Lung (tissue), 17 donors: ENCODE measurements at places on chromosomes 1 and 21. TPM values are rescaled to one million over a fixed set of nuclear protein-coding genes. Genes with fewer than 3 reads are reported as not detected.

GRCh38 chr1:220700556-220701179 lies 10.5 kb downstream of the C1orf115 start:
- DNase-seq = peak; percentile 37
- no peaks in the 10 kb centered on the region for H3K27me3 ChIP-seq
- no peak overlapping the region for H3K27ac ChIP-seq
- no peak overlapping the region for H3K4me3 ChIP-seq
- H3K36me3 ChIP-seq = no peaks in the 10 kb centered on the region
- H3K4me1 ChIP-seq = peaks cover 4% of the 10 kb centered on the region

- DNase-seq = no peak
- no peak overlapping the region for H3K4me3 ChIP-seq
- no peak overlapping the region for H3K27ac ChIP-seq
- no peaks in the 10 kb centered on the region for H3K4me1 ChIP-seq
Observed at GRCh38 chr1:36894824-36895223, 139.5 kb downstream of the GRIK3 start.

- no peaks in the 10 kb centered on the region for H3K36me3 ChIP-seq
- no peak for DNase-seq
- H3K27me3 ChIP-seq = no peaks in the 10 kb centered on the region
- no peaks in the 10 kb centered on the region for H3K4me1 ChIP-seq
Observed at GRCh38 chr1:201353186-201353940, 24.1 kb downstream of the TNNT2 start.

DNA sequence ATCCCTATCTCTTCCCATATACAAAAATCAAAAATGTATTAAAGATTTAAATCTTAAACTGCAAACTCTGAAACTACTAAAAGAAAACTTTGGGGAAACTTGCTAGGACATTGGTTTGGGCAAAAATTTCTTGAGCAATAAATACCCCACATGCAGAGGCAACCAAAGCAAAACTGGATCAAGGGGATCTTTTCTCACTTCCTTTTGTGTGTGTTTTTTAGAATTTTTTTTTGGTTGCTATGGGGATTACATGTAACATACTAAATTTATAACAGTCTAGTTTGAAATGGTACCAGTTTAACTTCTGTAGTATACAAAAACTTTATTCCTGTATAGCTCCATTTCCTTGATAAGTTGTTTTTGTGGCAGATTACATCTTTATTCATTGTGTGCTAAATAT lies 16.8 kb downstream of the MAST2 start:
- no peaks in the 10 kb centered on the region for H3K27me3 ChIP-seq
- H3K4me3 ChIP-seq = no peak overlapping the region
- H3K36me3 ChIP-seq = peaks cover 6% of the 10 kb centered on the region
- no peak overlapping the region for H3K27ac ChIP-seq
- DNase-seq = no peak

DNA sequence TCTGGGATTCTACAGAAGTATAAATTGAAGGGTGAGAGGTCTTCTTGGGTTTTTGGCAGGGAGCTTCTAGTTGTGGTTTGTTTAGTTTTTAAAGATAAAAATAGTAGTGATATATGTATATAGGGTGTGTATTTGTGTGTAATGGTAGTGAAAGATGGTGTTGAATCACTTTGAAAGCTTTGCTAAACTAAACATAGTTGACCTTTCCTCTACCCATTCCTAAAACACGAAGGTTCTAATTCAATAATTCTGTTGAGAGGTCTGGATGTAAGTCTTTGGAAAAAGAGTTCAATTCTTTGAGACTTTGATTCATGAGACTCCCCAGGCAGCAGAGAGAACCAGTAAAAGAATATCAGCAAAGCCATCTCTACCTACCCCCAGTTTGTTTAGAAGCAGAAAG lies 247.9 kb upstream of the DUSP10 start:
- no peak overlapping the region for H3K4me3 ChIP-seq
- no peak overlapping the region for H3K27ac ChIP-seq
- DNase-seq = no peak

DNA sequence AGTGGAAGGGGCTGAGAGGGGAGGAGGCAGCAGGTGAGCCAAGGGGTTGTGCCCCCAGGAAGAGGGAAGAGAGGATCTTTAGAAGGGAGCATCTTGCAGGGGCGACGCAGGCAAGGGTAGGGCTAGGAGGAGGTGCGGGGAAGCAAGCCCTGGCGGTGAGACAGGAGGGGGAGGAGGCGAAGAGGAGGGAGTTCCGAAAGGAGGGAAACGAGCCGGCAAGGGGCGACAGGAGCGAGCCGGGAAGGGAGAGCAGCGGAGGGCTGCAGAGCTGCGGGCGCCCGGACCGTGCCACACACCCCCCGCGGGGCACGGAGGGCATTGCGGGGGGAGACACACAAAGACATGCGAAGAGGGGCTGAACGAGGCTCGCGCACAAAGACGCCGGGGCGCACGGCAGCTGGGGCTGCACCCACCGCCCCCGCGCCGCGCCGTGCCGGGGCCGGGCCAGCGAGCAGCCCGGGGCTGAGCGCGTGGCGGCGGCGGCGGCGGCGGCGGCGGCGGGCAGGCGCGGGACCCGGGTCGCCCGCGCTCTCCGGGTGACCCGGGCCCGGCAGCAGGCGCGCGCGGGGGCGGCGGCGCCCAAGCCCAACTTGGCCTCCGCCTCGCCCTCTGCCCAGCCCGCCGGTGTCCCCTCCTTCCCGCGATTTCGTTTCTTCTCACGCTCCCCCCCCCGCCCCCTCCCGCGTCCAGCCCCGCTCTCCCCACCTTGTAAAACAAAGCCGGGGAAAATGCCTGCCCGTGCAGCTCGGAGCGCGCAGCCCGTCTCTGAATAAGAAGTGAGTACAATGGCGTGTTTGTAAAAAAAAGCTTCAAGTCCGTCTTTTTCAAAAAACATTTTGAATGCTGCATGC lies at the start of gene KCNK2:
Gene KCNK2, plus strand, starts transcription at position 206 of the 851 bp plus-strand sequence. CDS start 649 bp downstream, outside the sequence.
- DNase-seq = peak; percentile 48
- no peak within 1 kb of the TSS for H3K4me3 ChIP-seq
- H3K27ac ChIP-seq = no peak within 1 kb of the TSS
- H3K36me3 ChIP-seq = no peaks in the 10 kb centered on the region

DNA sequence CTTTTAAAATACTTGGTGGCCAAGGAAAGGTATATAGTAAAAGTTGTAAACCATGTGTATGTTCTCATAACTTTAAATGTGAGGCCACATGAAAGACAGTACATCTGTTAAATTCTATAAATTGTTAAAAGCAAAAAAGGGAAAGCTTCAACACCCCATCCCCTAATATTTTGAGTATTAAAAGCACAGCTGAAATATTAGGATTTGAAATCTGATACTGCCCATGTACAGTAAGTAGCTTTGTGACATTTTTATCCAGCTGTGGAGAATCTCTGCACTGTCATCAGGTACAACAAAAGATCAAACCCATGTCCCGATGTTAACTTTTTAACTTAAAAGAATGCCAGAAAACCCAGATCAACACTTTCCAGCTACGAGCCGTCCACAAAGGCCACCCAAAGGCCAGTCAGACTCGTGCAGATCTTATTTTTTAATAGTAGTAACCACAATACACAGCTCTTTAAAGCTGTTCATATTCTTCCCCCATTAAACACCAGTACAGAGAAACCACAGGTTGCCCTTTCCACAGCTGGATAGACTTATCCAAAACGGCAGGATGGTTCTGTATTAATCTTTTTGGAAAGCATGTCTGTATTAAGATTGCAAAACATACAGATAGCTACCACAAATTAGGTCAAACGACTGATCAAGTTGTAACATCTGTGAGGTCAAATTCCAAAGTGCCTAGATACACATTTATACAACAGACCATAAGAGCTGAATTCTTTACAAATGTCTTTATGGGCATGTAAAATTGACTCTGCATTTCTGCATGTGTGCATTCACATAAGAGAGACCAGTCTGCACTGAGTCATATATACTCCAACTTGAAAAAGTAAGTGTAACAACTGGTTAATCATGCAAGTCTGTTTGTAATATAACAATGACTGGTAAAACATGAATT lies 5.2 kb downstream of the IRF2BP2 start:
- peaks cover 57% of the 10 kb centered on the region for H3K4me1 ChIP-seq
- H3K27ac ChIP-seq = peak overlapping the region; percentile 82
- peak overlapping the region; percentile 24 for H3K4me3 ChIP-seq
- peaks cover 36% of the 10 kb centered on the region for H3K36me3 ChIP-seq
- H3K27me3 ChIP-seq = no peaks in the 10 kb centered on the region
- DNase-seq = peak; percentile 82

DNA sequence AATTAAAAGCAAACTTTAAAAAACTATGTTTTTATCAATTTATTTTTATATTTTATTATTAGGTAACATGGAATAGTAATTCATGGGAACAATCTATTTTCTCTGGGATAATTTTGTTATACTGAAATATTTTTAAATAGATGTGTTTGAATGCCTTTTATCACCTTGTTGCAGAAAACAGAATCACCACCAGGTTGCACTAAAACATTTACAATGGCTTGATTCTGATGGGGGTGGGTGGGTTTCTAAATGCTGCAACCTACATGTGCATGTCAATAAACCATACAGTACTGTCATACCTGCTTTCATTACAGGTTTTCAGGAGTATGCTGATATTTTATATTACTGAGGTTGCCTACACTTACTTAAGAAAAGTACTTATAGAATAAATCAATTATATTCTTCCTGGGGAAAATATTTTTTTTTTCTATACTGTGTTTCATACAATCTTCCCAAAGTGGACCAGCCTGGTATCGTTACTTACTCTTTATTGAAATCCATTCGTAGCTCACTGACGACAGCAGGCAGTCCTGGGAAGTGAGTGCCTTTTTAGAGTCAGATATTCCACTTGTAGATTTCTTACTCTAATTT lies 132.8 kb downstream of the PTPRC start:
- no peaks in the 10 kb centered on the region for H3K27me3 ChIP-seq
- H3K36me3 ChIP-seq = no peaks in the 10 kb centered on the region
- no peak overlapping the region for H3K4me3 ChIP-seq
- no peak for DNase-seq
- no peak overlapping the region for H3K27ac ChIP-seq

- no peak overlapping the region for H3K27ac ChIP-seq
- no peaks in the 10 kb centered on the region for H3K27me3 ChIP-seq
- H3K4me1 ChIP-seq = peaks cover 4% of the 10 kb centered on the region
- no peak overlapping the region for H3K4me3 ChIP-seq
Observed at GRCh38 chr21:25369524-25370300, 237.6 kb downstream of the MRPL39 start.

GRCh38 chr1:225987491-225988316 lies 11.4 kb downstream of the SDE2 start:
- peak; percentile 70 for DNase-seq
- no peak overlapping the region for H3K27ac ChIP-seq
- no peaks in the 10 kb centered on the region for H3K4me1 ChIP-seq
- H3K27me3 ChIP-seq = no peaks in the 10 kb centered on the region
- H3K36me3 ChIP-seq = peaks cover 41% of the 10 kb centered on the region

- DNase-seq = no peak
- peaks cover 33% of the 10 kb centered on the region for H3K4me1 ChIP-seq
- H3K4me3 ChIP-seq = no peak overlapping the region
- no peak overlapping the region for H3K27ac ChIP-seq
Observed at GRCh38 chr1:15210651-15211375, 36.2 kb upstream of the FHAD1 start.

DNA sequence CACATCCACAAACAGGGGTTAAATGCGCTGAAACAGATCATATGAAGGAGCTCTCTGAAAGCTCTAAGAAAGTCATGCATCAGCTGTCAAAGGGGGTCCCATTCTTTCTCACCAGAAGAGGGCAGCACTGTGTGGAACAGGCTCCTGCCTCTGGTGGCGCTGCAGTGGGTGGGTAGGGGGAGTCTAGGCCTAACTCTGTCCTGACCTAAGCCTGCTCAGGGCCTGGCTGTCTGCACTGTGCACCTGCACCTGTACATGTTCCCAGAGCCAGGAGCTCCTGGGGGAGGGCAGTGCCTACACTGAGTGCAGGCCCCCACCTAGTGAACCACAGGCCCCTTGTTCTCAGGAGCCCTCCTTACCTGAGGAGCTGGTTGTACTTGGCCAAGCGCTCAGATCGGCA lies 16.0 kb downstream of the ENO1 start:
- no peak overlapping the region for H3K4me3 ChIP-seq
- no peak overlapping the region for H3K27ac ChIP-seq
- no peaks in the 10 kb centered on the region for H3K27me3 ChIP-seq

- H3K36me3 ChIP-seq = no peaks in the 10 kb centered on the region
- peak; percentile 89 for DNase-seq
- no peaks in the 10 kb centered on the region for H3K27me3 ChIP-seq
- peak overlapping the region; percentile 18 for H3K27ac ChIP-seq
Observed at GRCh38 chr1:54542120-54542961, 5.7 kb upstream of the ACOT11 start.

- H3K36me3 ChIP-seq = no peaks in the 10 kb centered on the region
- H3K27me3 ChIP-seq = peaks cover 3% of the 10 kb centered on the region
- H3K4me1 ChIP-seq = no peaks in the 10 kb centered on the region
- DNase-seq = no peak
- no peak overlapping the region for H3K27ac ChIP-seq
Observed at GRCh38 chr1:37098237-37098636, 63.9 kb upstream of the GRIK3 start.

DNA sequence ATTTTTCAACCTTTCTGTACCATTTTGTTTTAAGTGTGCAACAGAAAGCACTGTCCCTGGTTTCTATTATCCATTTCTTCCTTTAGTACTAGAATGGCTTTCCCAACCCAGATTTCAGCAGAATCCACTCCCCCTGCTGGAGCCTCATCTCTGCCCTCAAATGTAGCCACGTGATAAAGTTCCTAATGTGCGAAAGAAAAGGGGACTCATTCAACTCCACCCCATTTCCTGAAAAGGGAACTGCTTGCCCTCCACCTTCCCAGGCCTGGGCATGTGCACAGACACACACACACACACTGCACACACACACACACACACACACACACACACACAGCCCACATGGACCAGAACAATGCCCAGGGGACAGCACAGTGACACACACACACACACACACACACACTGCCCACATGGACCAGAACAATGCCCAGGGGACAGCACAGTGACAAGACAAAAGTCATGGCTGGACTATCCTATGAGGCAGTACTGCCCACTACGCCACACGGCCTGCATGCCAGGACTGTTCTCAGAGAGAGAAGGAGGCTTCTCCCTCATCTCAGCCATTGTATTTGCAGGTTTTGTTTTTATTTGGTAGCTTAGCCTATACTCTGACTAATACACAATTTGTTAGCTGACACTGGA lies 33.2 kb downstream of the PACC1 start:
- DNase-seq = no peak
- H3K27me3 ChIP-seq = no peaks in the 10 kb centered on the region
- no peak overlapping the region for H3K27ac ChIP-seq
- no peaks in the 10 kb centered on the region for H3K4me1 ChIP-seq
- H3K4me3 ChIP-seq = no peak overlapping the region
- H3K36me3 ChIP-seq = peaks cover 6% of the 10 kb centered on the region

The C1orf35 gene
- 9.1 TPM for total RNA-seq

The PLPPR5 gene
- total RNA-seq = 1.4 TPM

The U2AF1 gene
- total RNA-seq = 61.3 TPM

The ELF3 gene
- total RNA-seq = 150 TPM

The TPTE gene
- total RNA-seq = not detected

The ATP13A2 gene
- 20.2 TPM for total RNA-seq

The AIDA gene
- total RNA-seq = 97.2 TPM
